EL (cell line): ENCODE measurements at places on chromosomes 4 and X.

DNA sequence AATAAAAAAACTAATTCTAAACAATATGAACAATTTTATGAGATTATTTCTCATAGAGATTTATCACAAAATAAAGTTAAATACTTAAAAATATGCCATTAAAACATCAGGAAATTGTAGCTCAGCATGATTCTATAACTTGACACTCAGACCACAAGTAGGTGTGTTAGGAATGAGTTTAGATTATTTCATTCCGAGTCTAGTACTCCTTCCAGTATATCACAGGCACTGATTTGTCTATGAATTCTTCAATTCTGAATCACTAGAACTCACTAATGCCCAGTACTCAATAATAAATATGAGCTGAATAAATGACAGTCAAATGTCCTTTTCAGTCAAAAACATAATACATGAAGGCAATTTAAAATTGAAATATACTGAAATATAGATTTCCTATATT is 22.2 kb downstream of the BOD1L1 start:
- no peak for DNase-seq

GRCh38 chr4:128675083-128675482 is 134.4 kb upstream of the JADE1 start:
- DNase-seq: no peak

- no peak for DNase-seq
Observed at GRCh38 chr4:125430086-125430485, 115.3 kb downstream of the FAT4 start.

GRCh38 chr4:109078724-109079123 is 223.7 kb downstream of the COL25A1 start:
- DNase-seq: peak; percentile 56

- DNase-seq: no peak
Observed at GRCh38 chrX:11760958-11761357, 2.9 kb downstream of the MSL3 start.

DNA sequence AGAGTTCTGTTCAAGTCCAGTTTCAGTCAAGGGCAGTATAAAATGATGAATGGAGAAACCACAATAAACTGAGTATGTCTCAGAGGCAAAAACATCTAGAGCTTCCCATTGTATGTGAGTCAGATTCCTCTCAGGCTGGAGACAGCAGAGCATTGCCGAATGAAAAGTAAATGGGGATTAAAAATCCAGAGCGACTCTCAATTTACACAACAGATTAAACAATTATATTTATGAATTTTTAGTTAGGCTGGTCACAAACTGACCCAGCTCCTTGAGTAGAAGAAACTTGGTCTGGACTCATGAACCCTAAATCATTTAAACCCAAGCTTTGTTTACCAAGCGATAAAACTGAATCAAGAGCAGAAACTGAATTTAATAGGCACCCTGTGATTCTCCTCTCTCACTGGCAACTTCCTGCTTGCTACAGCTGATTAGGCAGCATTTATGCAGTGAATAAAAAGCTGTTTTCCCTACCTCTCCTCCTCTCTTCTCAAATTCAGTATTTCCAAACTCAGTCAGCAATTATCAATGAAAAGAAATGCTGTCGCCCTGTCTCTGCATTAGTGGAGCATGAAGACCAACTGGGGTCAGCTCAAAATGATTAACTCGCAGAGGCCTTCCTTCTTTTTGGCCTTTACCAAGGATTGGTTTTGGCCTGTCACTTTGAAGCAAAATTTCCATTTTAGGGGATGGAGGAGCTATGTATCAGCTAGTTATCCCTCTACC is 568.0 kb downstream of the PDHA2 start:
- no peak for DNase-seq

DNA sequence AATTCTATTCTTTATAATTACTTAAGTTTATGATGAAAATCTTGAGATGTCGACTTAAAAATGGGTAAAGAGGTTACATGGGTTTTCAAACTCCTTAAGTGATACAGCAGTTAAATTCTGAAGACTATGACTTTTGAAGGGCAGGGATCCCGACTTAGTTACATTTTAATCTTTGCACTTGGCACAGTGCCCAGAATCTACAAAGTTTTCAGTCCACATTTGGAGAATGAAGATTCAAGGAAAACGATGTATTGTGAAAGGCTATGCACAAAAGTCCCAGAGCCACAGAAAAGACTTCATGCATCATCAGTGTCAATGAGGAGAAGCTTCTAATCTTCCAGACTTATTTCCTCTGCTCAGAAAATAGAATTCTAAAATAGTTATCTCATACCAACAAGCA is 36.3 kb upstream of the GRPR start:
- no peak for DNase-seq

DNA sequence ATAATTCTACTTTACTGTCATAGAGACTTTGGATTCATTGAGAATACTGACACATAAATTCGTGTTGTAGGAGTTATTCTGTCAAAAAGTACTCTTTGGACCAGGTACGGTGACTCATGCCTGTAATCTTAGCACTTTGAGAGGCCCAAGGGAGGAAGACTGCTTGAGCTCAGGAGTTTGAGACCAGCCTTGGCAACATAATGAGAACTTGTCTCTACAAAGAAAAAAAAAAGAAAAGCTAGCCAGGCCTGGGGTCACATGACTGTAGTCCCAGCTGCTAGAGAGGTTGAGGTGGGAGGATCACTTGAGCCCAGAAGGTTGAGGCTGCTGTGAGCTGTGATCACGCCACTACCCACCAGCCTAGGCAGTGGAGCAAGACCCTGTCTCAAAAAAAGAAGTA is 54.9 kb downstream of the WDR19 start:
- DNase-seq: no peak

DNA sequence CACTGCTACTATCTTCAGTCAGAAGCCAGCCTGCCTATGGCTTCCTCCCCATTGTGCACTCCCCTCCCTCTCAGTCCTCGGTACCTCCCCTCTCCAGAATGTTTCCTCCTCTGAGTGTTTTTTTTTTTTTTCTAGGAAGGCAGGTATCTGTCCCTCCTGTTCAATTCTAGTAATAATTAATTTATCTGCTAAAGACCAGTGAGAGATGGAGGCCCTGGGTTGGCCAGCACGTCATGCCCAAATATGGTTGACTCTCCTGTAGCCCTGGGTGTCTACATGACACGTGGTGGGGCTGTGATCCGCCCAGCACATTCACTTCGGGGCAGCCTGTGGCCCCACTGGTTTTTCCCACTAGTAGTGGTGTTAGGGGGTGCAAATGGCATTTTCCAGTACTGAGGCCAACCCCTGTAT is 1.8 kb downstream of the FLNA start:
- peak; percentile 68 for DNase-seq

DNA sequence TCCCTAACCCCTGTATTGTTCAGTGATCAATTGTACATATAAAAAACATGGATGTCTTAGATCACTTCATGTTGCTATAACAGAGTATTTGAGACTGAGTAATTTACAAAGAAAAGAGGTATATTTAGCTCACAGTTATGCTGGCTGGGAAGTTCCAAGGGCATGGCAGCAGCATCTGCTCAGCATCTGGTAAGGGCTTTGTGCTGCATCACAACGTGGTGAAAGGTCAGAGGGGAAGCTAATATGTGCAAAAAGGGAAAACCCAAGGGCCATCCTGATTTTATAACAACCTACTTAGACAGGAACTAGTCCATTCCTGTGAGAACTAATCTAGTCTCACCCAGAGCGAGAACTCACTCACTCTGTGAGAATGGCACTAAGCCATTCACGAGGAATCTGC is 128.2 kb upstream of the OTUD4 start:
- DNase-seq: peak; percentile 6

DNA sequence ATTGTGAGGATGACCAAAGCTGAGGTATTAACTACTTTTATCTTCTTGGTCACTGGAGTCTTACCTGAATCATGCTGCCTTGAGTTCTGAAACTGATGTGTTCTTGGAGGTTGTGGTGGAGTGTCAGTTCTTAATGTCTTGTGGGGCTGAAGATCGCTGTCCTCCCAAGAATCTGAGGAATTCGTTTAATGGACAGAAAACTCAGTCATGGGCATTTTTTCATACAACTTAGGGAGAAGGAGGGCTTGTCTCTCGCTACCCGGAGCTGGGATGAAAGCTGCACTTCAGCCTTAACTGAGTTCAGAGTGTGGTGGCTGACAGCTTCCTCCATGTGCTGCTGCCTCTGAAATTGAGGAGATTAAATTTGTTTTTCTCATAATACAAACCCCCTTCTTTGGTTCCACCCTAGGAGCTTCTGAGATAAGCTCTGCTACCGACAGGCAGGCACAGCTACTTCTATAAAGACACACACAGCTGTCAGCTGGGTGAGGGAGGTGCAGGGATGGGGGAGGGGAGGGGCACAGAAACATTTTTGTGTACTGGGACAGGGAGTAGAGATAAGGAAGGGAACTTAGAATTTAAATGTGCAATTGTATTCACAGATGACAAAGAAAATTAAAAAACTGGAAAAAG is 30.8 kb downstream of the RBBP7 start:
- DNase-seq: peak; percentile 52

DNA sequence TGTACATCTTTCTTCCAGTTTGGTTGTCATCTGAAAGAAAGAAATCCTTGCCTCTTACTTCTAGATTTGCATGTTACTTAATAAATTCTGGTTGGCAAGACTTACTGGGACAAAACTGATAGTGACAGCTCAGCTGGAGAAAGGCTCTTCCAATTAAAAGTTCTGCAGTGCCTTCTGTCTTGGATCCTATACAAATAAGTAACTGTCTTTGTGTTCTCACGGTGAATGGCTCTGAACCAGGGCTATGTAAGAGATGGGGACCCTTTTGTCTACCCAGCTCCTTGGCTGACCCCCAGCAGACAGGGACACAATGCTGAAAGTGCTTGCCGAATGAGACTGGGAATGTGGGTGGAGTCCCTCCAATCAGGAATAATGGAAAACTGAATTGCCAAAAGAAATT is 89.5 kb downstream of the AASDH start:
- DNase-seq: no peak

DNA sequence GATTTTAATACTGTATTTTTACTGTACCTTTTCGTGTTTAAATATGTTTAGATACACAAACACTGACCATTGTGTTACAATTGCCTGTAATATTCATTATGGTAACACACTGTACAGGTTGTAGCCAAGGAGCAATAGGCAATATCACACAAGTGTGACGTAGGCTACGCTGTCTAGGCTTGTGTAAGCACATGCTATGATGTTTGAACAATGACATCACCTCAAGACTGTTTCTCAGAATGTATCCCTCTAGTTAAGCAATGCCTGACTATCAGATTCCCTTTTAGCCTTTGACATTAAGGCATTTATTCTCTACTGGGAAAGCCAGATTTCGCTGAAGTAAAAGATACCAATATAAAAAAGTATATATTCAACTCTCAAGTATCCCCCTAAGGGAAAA is 66.2 kb downstream of the VCX3A start:
- no peak for DNase-seq

DNA sequence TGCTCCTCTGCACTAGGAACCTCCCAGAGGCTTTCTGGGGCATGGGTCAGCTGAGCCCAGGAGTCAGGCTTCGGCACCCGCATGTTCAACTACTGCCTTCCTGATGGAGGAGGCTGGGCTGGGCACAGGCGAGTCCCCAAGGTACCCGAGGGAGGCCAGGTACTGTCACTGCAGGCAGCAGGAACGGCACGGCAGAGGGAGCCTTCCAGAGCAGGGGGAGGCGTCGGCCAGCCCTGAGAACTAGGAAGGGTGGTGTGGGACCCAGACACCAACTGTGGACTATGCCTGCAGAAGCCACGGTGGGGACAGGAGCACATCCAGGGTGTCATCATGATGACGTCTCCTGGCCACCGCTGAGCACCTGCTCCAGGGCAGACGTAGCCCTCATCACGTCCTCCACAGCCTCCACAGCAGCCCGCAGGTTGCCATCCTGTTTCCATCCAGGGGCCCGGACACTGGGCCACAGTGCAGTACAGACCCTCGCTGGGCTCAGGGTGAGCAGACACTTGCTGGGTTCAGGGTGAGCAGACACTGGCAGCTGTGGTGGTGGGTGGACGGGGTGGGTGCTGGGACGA is 40.8 kb downstream of the SORCS2 start:
- no peak for DNase-seq

DNA sequence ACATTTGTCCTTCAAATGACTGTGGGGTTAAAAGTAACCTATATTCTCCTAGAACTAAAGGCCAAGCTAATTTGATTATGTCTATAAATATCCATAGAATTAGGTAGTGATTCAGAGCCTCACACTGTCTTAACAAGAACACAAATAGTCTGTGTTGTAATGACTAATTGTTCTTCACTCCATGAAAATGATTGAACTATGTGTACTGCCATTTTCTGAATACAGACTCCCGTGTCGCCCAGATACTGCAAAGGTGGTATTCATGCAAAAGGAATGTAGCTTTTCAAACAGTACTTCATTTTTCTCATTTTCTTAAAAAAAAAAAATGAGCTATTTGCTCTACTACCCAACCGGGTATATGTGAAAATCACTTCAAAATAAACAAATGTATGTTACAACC is 11.3 kb upstream of the PHKA2 start:
- DNase-seq: peak; percentile 65

- no peak for DNase-seq
Observed at GRCh38 chrX:150627957-150628356, 59.5 kb downstream of the MTM1 start.

DNA sequence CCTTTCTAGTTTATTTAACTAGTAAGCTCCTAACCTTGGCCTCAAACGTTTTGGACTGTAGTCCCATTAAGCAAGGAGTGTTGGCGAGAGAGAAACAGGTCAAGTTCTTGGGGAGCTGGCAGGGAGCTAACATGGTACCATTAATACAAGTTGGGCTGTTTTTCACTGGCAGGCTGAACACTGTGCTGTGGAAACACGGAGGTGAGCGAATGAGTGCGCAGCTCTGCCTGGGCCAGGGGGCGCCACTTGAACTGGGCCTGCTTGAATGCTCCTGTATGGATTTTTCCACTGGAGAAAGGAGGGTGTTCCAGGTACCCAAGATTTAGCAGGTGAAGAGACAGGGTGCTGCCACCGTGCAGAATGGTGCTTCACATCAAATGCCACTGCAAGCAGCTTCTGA is 7.4 kb upstream of the SMS start:
- DNase-seq: no peak

GRCh38 chrX:112137276-112137675 is 54.7 kb upstream of the TRPC5 start:
- no peak for DNase-seq

GRCh38 chr4:112674376-112674775 is 37.4 kb downstream of the LARP7 start:
- DNase-seq: no peak

DNA sequence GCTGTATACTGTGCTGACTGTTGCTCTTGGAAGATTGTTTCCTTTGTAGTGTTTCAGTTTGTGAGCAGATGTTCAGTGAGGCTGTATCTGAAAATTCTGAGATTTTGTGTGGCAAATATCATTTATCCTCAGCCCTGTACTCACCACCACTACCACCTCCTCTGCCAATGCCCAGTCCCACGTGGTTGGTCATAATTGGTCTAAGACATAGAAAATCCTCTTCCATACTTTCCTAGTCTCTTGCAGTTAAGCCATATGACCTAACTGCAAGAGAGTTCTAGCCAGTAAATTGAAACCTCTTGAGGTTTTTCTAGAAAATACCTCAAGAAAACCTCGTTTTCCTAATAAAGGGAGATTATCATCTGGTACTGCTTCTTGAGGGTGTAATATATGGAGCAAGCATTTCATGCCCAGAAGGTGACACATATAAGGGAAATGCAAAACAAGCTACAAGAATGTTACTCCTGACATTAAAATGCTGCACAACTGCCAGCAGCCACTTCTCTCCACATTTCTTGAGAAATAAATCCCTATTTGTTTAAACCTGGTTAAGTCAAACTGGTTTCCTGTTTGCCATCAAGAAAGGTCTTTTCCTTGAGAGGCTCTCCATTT is 32.8 kb downstream of the ABCE1 start:
- DNase-seq: peak; percentile 85
